ENCODE measurements at places on chromosomes 3 and 15.

DNA sequence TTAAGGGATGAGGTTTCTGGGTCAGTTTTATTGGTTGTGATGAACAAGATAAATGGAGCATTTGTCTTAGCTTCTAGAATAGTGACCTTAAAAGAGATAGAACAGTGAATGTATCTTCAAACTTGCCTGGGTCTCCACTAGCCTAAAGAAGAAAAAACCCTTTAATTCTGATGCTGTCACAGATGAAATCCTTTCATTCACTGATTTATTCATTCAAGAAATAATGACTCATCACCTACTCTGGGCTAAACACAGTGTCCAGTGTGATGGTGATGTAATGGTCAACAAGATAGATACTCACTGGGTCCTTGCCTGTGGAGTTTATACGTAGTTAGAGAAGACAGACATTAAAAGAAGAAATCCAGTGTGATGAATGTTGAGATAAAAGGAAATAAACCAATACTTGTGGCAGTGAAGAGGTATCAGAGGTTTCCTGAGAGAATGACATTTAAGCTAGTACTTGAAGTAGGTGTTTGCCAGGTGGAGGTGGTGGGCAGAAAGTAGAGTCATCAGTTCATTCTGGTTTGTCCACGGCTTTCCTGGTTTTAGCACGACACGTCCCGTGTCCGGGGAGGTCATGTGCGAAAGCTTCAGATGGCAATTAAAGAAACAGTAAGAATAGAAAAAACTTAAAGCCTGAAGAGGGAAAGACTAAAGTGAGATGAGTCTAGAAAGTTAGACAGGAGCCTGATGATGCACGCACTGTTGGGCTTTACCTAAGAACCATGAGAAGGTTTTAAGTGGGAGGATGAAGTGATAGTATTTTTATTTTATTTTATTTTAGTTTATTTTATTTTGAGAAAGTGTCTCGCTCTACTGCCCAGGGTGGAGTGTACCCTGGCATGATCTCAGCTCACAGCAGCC is 18.5 kb downstream of the PAK2 start:
- no peak for DNase-seq

DNA sequence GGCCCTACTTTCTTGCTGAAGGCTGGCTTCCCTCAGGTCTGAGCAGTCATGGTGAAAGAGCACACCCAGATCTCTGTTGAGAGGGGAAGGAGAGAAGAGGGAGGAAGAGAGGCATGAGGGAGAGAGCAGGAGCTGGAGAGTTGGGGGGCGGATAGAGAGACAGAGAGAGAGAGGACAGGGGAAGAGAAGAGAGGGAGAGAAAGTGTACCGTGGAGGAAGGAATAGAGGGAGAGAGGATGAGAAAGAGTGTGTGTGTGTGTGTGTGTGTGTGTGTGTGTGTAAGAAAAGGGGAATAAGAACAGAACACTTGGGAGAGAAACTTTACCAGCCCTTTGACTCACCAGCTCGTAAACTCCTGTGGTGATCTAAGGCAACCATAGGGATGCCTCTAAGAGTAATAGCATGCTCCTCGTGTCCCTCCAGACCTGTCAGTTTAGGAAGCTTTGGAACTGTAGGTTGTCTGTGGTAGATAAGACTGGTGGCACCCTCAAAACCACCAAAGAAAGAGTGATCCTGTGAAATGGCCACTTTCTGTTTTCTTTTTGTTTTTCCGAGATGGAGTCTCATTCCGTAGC is 18.2 kb downstream of the ZNF592 start:
- no peak for DNase-seq

DNA sequence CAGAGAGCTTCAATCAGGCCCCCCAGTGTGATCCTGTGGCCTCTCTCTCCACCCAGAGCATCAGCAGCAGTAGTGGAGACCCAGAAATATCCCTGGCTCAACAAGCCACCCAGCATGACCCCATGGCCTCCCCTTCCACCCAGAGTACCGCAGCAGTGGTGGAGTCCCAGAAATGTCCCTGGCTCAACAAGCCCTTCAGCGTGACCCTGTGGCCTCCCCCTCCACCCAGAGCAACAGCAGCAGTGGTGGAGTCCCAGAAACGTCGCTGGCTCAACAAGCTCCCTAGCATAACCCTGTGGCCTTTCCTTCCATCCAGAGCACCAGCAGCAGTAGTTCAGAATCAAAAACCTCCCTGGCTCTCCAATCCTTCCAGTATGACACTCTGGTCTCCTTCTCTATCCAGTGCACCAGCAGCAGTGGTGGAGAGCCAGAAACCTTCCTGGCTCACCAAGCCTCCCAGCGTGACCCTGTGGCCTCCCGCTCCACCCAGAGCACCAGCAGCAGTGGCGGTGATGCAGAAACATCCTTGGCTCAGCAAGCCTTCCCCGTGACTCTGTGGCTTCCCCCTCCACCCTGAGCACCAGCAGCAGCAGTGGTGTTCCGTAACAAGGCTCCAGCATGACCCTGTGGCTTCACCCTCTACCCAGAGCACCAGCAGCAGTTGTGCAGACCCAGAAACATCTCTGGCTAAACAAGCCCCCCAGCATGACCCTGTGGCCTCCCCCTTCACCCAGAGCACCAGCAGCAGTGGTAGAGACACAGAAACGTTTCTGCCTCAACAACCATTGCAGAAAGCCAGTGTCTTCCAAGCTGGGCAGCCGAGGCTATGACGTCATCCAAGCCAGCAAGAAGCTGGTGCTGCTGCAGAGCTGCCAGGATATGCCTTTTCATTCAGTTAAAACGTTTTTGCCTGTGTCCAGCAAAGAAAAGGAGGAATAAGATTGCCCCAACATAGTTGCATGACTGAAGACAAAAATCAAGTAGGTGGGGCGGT is 61.3 kb upstream of the TAMM41 start:
- no peak for DNase-seq

- DNase-seq: no peak
Observed at GRCh38 chr3:94548581-94549316, 485.9 kb downstream of the NSUN3 start.

DNA sequence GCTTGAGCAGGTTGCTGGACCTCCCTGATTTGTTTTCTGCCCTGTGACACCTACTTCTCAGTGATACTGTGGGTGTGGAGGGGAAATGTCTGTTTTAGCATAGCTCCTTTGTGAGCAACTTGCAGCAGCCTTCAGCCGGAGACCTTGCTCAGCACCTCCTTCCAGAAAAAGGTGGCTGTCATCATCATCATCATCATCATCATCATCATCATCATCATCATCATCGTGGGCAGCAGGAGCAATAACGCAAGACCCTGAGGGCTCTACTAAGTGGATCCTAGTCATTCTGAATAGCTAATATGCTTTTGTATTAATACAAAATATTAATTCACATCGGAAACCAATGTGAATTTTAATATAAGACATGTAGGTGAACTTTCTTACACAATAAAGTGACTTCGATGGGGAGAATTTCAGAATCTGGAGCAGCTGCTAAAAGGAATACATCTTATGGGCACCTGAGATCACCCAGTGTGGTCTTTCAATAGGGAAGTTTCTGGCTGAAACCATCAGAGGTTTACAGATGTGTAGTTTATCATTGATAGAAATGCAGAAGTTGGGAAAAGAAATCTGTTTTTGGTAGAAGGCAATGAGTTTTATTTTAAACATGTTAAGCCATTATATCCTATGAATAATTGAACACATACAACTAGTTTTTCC is 8.6 kb downstream of the GABRR3 start:
- DNase-seq: no peak

- no peak for DNase-seq
Observed at GRCh38 chr3:174949523-174949922, 90.4 kb downstream of the NAALADL2 start.

GRCh38 chr15:49815526-49815925 is 194.7 kb downstream of the DTWD1 start:
- DNase-seq: no peak

GRCh38 chr3:8576841-8577571 is 67.6 kb downstream of the SSUH2 start:
- DNase-seq: no peak

GRCh38 chr3:100869787-100870186 is 123.4 kb downstream of the ABI3BP start:
- no peak for DNase-seq

GRCh38 chr15:91424001-91424400 is 323.9 kb downstream of the SV2B start:
- DNase-seq: no peak

DNA sequence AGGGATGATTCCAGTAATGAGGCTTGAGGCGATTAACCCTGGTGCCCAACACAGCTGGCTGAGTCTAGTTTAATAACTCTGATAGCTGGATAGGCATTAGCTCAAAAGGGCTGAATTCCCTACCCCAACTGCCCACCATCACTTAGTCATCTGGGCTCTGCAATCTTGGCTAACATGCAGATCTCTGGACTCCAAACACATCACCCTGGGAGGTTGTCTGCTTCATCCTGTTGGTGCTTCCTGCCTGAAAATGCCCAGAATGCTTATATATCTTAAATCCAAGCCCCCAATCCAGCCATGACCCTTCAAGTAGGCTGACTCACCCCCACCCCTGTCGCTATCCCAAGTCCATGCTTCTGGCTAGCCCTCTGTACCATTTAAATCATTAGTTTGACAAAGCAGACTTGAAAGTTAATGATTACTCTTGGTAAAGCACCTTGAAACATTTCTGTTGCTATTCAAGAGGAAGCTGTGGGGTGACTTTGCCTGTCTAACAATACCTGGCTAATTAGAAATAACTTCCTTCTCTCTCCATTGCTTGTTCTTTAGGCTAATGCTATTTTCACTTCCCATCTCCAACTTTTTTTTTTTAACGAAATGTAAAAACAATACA is 107.0 kb upstream of the RORA start:
- DNase-seq: no peak
